ENCODE measurements at places on chromosomes 2 and 18.

GRCh38 chr2:109380502-109381326, 233.1 kb downstream of the SEPTIN10 start:
- DNase-seq, result peak; percentile 15

DNA sequence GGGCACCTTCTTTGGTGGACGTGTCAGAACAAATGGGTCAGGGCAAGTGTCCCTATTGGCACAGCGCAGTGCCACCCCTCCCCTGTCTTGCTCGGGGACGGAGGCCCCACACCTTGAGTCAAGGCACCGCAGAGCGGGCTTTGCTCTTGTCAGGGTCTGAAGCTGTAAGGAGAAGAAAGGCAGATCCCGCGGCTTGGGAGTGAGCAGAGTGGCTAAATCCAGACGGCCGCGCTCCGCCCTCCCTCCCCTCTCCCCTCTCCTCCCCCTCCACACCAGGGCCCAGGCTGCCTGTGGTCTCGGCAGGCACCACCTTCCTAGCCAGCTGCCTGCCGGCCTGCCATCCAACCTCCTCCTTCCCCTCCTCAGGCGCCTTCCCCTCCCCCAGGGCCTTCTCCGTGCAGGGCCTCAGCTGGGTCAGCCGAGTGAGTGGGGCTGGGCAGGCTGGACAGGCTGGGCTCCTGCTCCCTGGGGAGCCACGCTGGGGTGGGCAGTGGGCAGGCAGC, 25.8 kb downstream of the SPEG start:
- DNase-seq, result no peak

GRCh38 chr18:49441338-49441938, 19.0 kb downstream of the DYM start:
- DNase-seq, result no peak

DNA sequence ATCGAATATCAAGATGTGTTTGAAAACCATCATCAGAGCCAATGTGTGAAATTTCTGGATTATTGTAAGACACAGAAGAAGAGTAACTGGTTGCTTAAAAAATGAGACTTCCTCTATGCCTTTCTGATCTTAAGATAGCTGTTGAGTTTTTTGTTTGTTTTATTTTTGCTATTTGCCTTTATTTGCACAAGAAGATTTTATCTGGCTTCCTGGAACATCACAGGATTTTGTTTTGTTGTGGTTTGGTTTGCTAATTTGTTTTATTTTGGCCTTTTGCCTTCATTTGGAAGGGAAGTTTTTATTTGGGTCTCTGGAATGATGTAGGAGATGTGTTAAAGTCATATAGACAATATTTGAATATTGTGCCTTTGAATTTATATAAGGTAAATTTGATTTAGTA, 3.9 kb upstream of the CYTIP start:
- no peak for DNase-seq

DNA sequence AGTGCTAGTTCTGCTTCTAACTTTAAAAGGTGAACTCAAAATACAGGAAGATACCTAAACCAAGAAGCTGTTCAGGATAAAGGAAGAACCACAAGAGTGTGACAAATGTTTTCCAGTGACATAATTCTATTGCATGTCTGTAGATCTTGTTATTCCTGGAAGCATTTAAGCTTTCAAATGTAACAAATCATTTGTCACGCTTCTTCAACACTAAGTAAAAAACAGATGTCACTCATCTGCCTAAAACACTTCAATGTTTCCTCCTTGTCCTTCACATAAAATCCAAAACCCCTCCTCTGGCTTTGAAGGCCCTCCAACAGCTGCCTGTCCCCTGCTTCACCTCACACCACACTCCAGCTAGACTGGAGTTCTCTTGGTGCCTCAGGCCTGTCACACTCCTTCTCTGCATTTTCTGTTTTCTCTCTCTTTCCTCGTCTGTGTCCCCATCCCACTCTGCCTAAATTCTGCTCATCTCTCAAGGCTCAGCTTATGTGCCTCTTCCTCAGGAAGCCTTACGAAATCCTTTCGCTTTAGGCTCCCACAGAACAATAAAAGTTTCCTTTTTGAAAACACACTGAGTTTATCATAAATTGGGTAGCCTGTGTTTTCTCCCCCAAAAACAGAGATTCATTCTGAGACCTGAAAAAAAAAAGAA, 6.4 kb upstream of the CLEC4F start:
- DNase-seq, result no peak

DNA sequence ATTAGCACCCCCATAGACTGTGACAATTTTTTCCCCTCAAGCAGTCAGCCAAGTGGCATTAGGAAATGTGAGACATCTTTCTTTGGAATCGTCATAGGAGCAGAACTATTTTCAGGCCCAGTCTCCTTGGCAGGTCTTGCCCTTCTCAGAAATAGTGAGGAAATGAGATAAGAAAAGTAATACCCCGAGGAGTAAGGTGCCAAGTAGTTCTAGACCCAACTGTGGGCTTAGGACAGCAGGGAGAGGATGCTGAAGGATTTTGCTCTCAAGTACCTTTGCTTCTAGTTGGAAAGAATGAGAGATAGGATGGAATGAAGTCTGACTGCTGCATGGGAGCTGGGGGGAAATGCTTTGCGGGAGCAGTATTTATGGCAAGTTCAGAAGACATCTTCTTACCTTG, 31.8 kb downstream of the PRKCE start:
- DNase-seq, result no peak

DNA sequence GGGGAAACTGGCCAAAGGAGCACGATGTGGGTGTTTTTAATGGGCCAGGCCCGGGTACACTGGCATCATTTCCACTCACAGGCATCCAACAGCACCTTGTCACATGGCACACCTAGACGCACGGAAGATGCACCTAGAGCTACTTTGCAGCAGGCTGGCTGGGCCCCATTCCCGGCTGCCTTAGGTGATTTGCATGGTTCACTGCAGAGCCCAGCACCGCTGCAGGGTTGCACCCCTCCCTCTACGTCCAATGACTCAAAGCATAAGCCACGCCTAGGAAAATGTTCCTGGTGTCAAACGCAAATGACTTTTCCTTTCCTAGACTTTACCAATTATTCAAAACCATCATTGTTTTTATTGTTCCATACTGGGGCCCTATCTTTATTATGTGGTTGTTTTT, 222.9 kb downstream of the EIPR1 start:
- DNase-seq, result no peak

GRCh38 chr2:100178085-100178788, 35.8 kb upstream of the AFF3 start:
- DNase-seq, result no peak

DNA sequence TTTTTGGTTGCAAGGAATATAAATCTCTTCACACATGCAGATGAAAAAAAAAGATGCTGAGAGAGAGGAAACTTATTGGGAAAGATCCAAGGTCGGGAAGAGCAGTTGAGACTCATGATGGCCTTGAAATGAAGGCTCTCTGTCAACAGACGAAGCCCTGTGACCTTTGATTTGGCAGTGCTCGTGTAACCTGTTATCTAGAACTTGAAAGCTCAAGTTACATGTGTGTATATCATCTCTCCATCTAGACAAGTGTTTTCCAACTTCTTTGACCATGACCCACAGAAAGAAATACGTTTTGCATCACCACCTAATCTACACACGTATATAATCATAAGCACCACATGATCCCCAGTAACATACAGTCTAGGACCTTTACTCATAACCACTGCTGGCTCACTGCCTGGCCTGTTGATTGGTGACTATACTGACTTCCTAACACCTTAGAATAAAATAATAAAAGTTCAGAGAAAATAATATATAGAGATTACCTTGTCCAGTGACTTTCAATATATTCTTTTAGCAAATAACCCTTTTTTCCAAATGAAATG, 319.0 kb upstream of the PKDCC start:
- DNase-seq, result no peak

DNA sequence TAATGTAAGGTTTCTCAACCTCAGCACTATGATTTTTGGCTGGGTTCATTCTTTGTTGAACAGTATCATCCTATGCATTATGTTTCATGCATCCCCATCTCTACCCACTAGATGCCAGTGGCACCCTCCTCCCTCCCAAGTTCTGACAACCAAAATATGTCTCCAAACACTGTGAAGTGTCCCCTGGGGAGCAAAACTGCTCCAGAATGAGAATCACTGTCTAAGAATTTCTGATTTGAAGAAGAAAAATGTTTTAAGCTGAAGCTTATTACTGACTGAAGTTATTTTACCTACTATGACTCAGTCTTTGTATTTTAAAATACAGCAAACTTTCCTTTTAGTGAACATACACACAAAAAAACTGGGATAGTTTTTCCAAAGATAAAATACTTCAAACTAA, 3.4 kb downstream of the THADA start:
- DNase-seq, result no peak

GRCh38 chr2:96204836-96205624, 3.6 kb downstream of the STARD7 start:
- no peak for DNase-seq

DNA sequence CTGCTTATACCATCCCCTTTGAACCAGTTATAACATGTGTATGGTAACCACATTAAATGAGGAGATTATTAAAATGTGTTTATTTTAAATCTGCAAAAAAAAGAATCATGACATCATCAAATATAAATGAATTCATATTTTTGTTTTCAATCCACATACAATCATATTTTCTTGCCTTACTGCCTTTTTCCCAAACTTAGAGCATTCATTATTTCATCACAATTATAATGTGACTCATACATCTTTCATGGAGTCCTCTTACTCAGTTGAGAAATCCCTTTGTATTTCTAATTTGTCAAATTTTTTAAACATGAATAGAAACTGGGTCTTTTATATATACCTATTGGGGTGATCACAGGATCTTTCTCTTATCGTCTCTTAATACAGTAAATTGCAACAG, 909.6 kb downstream of the DSC3 start:
- no peak for DNase-seq

DNA sequence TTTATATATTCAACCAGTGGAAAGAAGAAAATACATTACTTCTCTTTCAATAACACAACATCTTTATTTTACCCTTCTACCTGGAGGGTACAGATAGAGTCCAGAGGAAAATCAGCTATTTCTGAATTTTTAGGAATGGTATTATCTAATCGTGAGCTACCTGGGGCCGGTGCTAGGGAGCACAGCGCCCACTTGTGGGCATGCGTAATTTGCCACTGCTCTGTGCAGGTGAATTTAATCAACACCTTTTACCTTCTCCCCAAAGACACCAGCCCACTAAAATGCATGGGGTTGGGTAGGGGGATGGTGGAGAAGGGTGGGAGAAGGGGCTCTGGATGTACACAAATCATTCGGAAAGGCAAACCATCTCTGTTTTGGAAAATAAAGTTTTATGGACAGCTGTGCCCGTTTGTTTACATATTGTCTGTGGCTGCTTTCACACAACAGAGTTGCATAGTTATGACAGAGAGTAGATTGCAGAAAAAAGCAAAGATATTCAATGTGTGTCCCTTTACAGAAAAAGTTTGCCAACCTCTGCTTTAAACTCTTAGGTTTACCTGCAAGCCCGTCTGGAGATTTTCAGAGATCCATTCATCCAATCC, 51.5 kb upstream of the DCC start:
- peak; percentile 34 for DNase-seq

DNA sequence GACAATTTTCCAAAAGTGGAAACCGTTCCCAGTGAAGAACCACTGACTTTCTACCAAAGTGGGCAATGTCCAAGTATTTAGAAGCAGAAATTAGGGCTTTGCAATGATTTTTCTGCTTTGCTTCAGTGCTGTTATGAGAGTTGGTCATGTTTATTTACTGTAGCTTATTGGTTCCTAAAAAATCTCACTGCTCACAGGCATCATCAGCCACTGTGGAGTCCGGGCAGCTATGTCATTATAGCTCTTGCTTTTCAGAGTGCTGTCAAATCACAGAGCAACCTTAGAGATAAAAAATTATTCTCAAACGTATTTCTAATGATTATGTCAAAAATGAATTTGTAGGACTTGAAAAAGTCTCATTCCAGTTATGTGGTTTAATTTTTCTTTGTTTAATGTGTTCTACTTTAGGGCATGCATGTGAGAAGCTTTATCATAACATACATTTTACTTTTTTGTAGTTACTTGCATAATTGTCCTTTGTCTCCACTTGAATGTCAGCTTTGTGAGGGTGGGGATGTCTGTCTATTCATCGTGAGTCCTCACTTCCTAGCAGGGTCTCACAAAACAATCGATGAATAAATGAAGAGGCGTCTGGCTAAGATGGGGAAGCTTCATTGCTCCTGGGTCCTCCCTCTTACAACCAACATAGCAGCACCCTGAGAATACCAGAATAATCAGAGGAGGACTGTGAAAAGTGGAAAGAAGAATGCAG, 117.6 kb downstream of the TPGS2 start:
- DNase-seq, result no peak

DNA sequence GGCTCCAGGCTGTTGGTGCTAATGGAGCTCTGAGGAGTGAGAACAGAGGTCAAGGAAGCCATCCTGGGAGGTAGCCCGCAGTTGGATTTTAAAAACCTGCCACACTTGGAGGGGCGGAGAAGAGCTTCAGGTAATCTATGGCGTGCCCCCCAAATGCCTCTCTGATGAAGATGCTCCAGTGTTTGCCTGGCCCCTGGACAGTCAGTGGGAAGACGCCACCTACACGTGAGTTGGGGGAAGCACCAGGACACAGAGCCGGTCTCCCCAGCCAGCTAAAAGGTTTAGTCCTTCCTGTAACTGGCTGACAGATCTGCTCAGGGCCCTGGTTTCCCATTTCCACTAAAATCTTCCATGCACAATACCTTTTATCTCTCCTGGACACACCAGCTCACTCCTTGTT, 225.0 kb downstream of the TTC32 start:
- DNase-seq, result no peak

GRCh38 chr2:152632736-152633135, 84.5 kb downstream of the PRPF40A start:
- DNase-seq, result no peak

DNA sequence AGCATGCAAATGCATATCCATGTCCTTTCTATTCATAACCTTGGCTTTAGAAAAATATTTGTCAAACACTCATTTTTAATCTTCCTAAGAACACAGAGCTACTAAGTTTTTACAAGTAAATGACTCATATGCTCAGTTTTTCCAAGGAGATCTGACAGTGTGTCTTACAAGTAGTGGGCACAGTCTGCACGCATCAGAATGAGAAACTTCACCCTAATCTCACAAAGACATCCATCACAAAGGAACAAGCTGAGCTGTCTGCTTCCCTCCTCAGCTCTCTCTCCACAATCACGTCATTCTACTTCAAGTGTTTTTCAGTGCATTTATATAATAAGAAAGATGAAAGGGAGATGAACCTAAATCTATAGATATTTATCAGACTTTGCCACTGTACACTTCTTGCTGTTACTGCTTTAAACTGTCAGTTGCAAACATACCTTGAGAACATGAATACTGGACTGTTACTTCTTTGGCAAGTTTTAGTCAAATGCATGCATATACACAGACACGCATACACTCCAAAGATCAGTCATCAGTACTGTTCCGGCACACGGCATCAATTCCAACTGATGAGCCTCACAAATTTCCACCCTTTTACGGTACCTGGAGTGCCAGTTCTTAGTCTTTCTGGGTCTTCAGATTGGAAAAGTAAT, 75.7 kb downstream of the RBMS1 start:
- no peak for DNase-seq

- no peak for DNase-seq
These were observed 48.1 kb downstream of the RNF152 start for GRCh38 chr18:61844726-61845125.

DNA sequence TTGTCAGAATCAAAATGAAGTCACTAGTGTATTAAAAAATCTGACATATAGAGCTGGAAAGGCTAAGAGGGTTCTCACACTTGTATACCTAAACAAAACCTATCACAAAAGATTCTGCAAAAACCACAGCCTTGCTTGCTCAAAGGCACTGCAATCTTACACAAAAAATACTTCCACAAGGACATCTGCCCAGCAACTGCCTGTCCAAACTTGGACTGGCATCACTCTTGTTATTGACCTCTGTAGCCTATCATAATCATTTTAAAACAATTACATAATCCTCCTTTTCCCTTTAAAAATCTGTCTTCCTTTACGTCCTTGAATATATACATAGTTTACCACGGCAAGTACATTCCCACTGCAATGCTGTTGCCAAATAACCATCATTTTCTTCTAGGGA, 19.9 kb downstream of the CHMP3 start:
- DNase-seq, result no peak

All from activated naive CD8-positive, alpha-beta T cell treated with anti-CD3 and anti-CD28 coated beads, Interleukin-2, amount 10 ng/mL, durations not matched to agents 7 days and 5 days (primary cell).